ENCODE measurements at places on chromosomes 7 and 10.

GRCh38 chr10:70536196-70536861 is 57.8 kb downstream of the PALD1 start:
- DNase-seq, result no peak

- DNase-seq, result no peak
Measured at GRCh38 chr10:130202984-130203621, 66.9 kb downstream of the GLRX3 start.

DNA sequence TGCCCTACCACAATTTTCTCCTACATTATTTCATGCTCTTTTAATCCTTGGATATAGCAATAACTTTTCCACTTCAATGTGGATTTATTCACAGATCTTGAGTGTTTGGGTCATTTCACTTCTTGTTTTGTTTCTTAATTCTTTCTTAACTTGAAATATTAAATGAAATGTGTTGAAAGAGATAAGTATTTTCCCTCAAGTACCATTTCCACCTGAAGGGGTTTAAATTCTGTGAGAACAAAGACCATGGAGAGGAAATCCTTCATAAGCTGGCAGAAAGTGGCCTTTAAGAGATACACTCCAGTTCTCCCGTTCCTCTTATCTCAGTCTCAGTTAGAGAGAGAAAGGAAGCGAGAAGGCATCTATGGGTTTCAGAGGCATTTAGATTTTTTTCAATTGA is 14.1 kb upstream of the DLD start:
- no peak for DNase-seq

- DNase-seq, result no peak
Measured at GRCh38 chr10:57844387-57844998, 423.2 kb downstream of the IPMK start.

DNA sequence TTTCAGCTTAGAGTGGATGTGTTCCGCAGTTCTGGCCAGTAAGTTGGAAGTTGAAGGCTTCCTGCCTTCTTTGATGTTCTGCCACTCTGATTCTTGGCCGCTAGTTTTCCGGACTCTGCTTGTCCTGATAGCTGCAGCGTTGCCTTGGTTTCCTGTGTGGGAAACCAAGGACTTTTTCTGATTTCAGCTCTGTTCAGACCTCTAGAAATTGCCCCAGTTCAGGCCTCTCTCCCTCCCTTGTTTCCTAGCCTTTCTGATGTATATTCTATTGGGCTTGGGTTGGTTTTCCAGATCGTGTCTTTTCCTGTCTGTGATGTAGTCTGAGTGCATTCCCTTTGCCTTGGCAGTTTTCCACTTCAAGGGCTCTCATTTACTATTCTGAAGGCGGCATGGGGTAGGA is 318.7 kb downstream of the BBS9 start:
- no peak for DNase-seq

DNA sequence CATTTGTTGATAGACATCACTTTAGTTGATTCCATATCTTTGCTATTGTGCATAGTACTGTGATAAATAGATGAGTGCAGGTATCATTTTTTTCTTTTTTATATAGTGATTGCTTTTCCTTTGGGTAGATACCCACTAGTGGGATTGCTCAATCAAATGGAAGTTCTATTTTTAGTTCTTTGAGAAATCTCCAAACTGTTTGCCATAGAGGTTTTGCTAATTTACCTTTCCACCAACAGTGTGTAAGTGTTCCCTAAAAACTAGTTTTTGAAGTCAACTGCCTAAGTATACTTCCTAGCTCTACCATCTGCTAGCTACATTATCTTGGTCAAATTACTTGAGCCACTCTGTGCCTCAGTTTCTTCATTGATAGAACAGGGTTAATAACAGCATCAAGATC is 31.5 kb upstream of the RSBN1L start:
- DNase-seq, result no peak

GRCh38 chr7:140542228-140542603 is 62.9 kb upstream of the MKRN1 start:
- no peak for DNase-seq

GRCh38 chr10:63723320-63723719 is 202.1 kb downstream of the REEP3 start:
- no peak for DNase-seq

GRCh38 chr10:69056536-69057260 is 31.2 kb upstream of the SRGN start:
- no peak for DNase-seq
